Stimulated activated CD4-positive, alpha-beta T cell treated with anti-CD3 and anti-CD28 coated beads, Interleukin-2, amount 100 ng/mL, for 24 hours (primary cell): ENCODE measurements at places on chromosomes 3 and 15.

GRCh38 chr15:75123395-75123794, 78.3 kb upstream of the C15orf39 start:
- DNase-seq: no peak

- DNase-seq: no peak
Observed at GRCh38 chr15:96053781-96054428, 276.6 kb upstream of the NR2F2 start.

GRCh38 chr3:64161481-64161952, 63.7 kb downstream of the PRICKLE2 start:
- DNase-seq: no peak

DNA sequence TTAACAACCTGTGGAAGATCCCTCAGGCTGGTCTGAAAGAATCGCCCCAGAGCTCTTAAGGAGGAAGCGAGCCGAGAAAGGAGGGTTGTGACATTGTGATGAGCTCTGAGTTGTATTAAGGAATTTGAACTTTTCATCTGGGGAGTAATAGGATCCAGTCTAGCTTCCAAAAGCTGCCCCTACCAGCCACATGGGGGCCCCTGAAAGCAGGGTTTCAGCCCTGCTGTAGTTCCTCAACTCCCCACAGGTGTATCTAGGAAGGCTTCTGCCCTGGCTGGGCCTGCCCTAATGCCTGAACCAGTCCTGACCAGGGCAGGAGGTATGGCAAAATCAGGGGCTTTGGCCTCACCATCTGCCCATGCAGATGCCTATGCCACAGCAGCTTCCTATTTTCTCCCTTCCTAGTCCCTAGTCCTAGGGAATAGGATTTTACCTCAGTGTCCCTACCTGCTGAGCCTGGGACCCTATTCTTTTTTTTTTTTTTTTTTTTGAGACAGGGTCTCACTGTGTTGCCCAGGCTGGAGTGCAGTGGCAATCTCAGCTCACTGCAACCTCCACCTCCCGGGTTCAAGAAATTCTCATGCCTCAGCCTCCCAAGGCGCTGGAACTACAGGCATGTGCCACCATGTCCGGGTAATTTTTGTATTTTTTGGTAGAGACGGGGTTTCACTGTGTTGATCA, 5.0 kb upstream of the AP3S2 start:
- DNase-seq: peak; percentile 35

GRCh38 chr3:159860269-159861116, 128.1 kb upstream of the IL12A start:
- no peak for DNase-seq

GRCh38 chr15:36917411-36918267, 182.7 kb downstream of the MEIS2 start:
- no peak for DNase-seq

GRCh38 chr3:175585898-175586297, 726.8 kb downstream of the NAALADL2 start:
- DNase-seq: no peak
